ENCODE measurements at places on chromosomes 6 and 20.

DNA sequence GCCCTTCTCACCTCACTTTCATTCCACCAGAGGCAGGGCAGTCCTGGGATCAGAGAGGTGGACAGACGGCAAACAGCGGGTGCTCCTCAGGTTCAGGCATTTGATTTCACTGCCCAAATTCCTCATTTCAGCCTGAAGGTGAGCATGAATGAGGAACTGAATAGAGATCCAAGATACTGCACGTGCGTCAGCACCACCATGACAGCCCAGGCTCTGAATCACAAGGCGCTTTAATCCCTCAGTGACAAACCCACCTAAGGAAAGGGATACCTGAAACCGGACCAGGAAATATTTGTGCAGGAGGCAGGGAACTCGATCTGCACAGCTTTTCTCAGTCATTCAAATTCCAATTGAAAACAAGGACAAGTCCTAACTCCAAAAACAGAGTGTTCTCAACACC is 174.8 kb upstream of the HEY2 start:
- DNase-seq = no peak

DNA sequence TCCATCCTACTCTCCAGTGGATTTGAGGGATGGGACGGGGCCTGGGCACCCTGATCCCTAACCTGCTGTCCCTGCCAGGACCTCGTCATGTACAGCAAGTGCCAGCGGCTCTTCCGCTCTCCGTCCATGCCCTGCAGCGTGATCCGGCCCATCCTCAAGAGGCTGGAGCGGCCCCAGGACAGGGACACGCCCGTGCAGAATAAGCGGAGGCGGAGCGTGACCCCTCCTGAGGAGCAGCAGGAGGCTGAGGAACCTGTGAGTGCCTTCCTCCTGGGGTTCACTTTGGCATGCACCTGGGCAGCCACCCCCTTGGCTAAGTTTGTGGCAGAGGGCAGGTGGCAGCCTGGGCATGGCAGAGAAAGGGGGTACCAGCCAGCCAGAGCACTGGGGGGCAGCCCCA is 5.7 kb downstream of the CDC25B start:
- no peak for DNase-seq

DNA sequence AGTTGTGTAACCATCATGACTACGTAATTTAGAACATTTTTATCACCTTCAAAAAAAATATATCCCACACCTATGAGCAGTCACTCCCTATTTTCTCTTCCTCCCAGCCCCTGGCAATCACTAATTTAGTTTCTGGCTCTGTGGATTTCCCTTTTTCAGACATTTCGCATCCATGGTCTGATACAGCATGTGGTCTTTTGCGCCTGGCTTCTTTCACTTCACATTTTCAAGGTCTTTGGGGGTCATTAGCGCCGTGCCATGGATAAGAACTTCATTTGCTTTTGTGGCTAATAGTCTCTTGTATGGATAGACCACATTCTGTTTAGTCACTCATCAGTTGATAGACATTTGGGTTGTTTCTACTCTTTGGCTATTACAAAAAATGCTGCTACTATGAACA is 44.9 kb upstream of the DUSP22 start:
- no peak for DNase-seq

DNA sequence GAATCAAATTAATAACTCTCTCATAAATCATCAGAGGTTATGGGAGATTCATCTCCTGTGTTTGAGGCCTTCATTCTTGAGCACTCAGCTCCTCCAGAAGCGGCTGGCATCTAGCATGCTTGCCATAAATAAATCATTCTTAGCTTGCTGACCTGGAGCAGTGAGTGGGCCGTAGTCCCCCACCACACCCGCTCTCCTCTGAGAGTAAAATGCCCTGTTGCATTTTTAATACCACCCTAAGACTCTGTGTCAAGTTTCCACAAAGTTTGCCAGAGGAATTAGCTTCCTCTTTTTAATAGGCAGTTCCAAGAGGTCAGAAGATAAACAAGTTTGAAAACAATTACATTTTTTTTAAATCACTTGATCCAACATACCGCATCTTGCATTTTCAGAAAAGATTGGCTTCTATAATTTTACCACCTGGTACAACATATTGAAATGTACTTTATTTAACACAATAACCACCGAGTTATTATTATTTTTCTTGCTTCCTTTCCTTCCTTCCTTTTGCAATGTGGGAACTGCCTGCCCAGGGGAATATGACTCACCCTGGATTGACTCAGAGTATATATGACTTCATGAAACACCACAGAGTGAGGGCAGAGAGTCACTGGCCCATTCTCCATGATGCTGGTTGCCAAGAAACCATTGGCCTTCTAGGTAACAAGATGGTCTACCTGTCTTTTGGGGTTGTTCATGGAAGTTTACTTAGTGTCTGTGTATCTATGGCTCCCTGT is 29.4 kb upstream of the CLIC5 start:
- no peak for DNase-seq
